Hematopoietic multipotent progenitor cell treated with erythropoietin and hydrocortisone succinate and interleukin-3 and kit ligand, for 4 days (in vitro differentiated cells): ENCODE measurements at places on chromosomes 6 and 20.

GRCh38 chr6:168648240-168649125 lies 207.5 kb downstream of the SMOC2 start:
- no peak for DNase-seq

- DNase-seq, result no peak
These were observed 16.8 kb downstream of the TMEM244 start for GRCh38 chr6:129844118-129844891.

GRCh38 chr20:24598996-24599395 lies 129.6 kb downstream of the SYNDIG1 start:
- no peak for DNase-seq

- DNase-seq, result peak; percentile 17
These were observed 101.0 kb downstream of the KIF16B start for GRCh38 chr20:16472045-16472872.

GRCh38 chr6:139882977-139883728 lies 508.7 kb upstream of the CITED2 start:
- no peak for DNase-seq

GRCh38 chr6:127463056-127463455 lies 3.9 kb upstream of the KIAA0408 start:
- no peak for DNase-seq

GRCh38 chr20:51678026-51678697 lies 90.0 kb downstream of the ATP9A start:
- DNase-seq, result no peak

- DNase-seq, result peak; percentile 27
These were observed 299.5 kb downstream of the PRL start for GRCh38 chr6:21997119-21998037.

- DNase-seq, result no peak
These were observed 7.1 kb upstream of the PMEPA1 start for GRCh38 chr20:57716901-57717300.

GRCh38 chr6:41713650-41714291 lies 21.6 kb downstream of the TFEB start:
- DNase-seq, result no peak

DNA sequence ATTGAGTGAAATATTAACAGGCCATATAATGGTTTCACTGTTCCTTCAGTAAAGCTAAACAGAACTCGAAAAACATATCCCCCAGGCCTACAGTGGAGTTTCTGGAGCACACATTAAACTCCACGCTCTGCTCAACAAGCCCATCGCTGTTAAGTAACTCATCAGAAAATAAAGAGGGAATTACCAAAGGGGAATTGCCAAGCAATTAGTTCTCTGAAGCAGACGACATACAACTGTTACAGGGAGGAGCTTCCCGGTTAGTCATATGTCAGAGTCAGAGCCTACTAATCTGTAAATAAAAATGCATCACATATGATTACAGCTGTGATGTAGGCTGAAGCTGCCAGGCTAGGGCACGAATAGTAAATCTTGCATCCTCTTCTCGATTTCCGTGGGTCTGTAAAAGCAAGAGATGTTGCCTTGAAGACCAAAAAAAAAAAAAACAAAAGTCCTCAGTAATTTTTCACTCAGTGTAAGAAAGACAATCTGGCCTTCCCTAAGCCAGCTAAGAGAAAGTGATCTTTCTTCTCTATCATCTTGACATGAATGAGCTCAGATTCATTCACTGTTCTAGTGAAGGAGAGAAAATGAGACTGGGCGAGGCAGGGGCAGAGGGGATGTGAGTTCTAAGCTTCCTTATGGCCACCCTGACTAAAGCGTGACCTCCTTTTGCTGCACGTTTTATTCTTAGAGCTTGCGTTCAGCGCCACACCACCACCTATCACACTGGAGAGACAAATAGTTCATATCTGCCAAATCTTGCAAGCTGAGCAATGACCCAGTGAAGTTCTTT lies 13.8 kb downstream of the ATXN1 start:
- DNase-seq, result no peak

DNA sequence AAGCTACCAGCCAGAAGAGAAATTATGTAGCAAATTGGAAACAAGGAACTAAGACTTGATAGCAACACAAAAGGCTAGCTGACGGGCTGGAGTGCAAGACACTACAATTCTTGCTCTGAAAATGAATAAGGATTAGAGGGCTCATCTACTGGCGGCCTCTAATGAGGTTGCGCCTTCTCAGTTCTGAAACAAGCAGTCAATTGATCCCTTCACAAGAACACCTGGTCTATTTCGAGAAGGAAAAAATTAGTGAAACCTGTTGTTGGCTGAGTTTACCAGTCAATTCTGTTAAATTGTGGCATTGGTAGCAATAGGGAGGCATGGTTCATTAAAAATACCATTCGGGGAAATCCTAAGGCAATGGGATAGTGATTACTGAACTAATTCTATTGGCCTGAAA lies 74.8 kb upstream of the JARID2 start:
- DNase-seq, result no peak

GRCh38 chr6:52418606-52419005 lies 1.5 kb upstream of the EFHC1 start:
- no peak for DNase-seq

- no peak for DNase-seq
These were observed 218.3 kb upstream of the FLRT3 start for GRCh38 chr20:14555676-14556075.

GRCh38 chr6:33107641-33108040 lies 31.9 kb downstream of the HLA-DPB1 start:
- no peak for DNase-seq

DNA sequence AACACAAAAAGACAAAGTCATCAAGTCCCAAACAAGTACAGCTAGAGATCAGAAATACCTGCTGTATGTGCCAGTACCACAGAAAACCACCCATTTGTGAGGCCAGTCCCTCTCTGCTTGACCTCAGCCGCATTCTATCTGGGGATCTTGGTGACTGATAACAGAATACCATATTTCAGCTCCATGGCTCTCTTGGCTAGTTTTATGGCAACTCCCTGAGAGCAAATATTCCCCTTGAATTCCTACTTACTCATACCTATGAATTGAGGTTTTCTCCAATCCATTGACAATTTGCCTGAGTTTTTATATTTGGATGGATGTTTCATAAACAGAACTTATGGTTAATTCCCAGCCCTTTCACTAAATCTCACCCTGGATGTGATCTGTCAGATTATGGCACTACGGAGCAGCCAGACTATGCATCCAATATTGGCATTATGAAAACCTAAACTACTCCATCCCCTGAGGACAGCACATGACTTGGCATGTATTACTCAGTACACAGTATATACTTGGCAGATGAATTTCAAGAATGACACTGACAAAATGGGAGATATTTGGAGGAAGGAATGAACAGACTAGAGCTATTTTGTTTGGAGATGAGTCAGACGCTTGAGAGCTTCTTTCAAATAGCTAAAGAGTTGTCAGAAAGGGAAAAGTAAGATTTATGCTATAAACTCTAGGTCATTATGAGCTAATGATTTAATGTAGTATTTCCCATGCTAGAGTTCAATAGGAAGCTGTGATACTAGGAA lies 95.7 kb downstream of the PRDM1 start:
- DNase-seq, result no peak

DNA sequence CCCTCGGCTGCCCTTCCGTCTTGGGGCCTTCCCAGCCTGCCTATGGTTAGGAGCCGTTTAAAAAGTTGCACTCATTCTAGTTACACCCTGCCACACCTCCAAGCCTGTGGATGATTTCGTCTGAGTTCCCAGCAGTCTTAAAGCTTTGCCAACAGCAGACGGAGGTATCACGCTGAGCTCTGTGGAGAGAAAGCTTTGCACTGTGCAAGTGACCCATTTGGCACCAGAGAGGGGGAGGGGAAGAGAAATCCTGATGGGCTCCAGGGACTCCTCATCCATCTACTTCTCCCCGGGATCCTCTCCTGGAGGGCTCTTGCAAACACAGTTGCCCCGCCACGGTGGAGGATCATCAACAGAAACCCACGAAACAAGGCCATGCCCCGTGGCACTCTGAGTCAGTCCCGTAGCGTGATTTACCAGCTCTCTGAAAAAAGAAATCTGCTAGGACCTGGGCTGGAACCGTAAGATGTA lies 98.8 kb upstream of the CITED2 start:
- no peak for DNase-seq

- peak; percentile 91 for DNase-seq
These were observed 253.1 kb downstream of the SLC24A3 start for GRCh38 chr20:19465536-19465935.

DNA sequence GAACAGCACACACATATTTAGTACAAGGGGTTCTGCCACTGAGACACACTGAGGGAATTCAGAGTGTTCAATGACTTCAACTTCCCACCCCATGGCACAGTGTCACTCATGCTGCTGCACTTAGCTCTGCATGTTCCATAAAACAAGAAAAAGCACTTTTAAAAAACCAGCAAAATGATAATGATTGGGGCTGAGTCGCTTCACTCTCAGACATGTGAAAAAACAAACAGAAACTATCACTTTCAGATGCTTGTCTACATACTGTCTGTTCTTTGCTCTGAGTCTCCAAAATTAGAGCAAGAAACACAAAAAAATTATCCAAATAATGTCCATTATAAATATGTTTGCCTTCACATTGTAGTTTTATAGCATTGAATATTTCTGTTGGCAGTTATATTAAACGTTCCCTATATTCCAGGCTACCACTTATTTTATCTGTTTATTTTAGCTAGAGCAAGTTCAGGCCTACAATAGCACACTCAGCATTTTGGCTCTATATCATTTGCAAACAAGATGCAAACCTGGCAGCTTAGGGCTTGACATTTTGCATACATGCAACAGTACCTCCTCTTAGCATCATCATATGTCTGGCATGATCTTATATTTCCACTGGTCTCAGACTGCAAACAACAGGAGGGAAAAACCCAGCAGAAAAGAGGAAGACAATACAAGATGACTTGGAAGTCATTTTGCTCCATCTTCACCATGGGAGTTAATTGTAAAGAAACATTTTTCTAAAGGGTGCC lies 398.8 kb downstream of the HACE1 start:
- no peak for DNase-seq

DNA sequence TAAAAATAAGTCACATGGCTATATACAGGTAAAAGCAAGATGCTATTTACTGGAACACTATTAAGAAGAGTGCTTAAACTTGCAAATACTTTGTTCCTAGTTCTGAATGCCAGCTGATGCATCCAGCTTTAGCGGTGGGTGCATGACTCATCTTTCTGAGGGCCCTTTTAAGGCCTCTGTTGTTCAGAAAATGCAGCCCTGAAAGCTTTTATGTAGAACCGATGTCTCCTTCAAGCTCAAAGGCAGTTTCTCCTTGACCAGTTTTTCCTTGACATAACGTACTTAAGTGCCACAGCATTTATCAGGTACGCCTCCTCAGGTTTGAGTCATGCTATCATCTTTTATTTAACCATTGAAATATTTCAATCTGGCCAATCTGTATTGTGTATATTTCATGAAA lies 82.8 kb downstream of the MLIP start:
- DNase-seq, result no peak

DNA sequence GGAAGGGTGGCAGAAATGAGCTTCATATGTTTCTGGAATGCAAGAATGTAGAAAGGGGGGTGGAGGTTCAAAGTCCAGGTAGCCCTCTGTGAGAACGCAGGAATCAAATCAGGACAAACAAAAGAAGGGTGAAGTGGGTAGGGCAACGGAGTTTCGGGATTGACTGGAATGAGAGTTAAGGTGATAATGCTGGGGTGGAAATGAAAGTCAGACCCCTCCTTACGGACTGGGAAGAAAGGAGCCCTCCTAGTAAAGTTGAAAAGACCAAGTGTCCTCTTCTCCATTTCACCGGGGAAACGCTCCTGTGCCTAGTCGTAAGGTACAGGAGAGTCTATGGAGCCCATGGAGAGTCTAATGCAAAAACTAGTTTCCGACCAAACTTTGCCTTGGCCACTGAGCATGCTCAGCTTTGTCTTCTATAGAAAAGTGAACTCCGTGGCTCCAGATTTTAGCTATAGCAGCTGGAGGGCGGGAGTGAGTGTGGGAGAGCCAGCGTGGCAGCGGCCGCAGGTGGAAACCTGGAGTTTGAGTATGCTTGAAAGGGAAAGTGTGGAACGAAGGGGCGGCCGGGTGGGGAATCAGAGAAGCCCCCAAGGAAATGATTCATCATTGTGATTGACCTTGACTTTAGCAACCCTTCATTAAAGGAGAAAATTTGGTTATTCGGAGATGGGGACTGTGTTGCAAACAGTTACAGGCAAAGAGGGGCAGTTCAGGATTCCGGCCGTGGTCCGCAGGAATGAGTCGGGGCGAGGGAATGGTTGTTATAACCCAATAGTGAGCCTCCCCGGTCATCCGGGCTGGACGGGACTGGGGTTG lies 1.3 kb upstream of the LRRC1 start:
- peak; percentile 86 for DNase-seq

DNA sequence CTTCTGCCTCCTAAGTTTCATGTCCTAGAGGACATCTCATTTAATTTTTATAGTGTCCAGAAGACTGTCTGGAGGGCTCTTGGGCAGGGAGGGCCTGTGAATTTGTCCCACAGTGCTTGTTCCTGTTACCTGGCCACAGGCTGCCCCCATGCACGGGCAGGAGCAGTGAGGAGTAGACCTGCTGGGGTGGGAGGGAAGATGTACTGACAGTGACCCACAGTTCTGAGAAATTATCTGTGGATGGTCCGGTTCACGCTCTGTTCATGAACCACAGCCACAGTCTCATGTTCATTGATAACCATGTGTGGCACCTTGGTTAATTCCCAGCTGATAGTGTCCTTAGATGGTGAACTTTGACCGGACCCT lies 18.8 kb upstream of the ZNF831 start:
- no peak for DNase-seq

GRCh38 chr20:16801919-16802651 lies 53.9 kb downstream of the OTOR start:
- DNase-seq, result peak; percentile 73

DNA sequence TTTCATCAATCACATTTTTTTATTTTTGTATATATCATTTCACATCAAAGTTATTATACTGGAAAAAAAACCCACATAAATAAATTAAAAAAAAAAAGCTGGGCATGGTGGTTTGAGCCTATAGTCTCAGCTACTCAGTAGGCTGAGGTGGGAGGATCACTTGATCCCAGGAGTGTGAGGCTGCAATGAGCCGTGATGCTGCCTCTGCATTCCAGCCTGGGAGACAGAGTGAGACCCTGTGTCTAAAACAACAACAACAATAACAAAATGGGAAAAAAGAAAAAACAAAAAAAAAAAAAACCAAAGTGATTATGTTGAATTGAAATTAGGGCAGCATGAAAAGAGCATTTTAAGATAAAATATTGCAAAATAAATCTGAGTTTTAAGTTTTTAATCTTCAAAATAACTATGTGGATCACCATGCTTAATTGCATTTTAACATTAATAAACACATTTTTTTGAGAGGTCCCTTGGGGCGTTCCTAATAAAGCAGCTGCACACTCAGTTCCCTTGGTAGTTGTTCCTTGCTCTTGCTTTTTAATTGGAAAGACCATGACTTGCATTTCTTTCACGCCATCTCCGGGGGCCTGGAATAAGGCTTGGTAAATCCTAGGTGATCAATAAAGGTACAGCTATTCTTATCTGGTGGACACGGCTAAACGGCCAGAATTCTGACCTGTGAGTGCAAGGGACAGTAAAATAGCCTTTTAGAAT lies 15.1 kb downstream of the NOX3 start:
- no peak for DNase-seq
